ENCODE measurements at places on chromosomes 2 and 18.
A peak's percentile ranks its signal among the peaks of the same experiment; 100 is the strongest.

- no peak for DNase-seq
These were observed 127.2 kb upstream of the EML6 start for GRCh38 chr2:54595999-54596902.

- no peak for DNase-seq
These were observed 256.4 kb downstream of the THSD7B start for GRCh38 chr2:137021763-137022162.

DNA sequence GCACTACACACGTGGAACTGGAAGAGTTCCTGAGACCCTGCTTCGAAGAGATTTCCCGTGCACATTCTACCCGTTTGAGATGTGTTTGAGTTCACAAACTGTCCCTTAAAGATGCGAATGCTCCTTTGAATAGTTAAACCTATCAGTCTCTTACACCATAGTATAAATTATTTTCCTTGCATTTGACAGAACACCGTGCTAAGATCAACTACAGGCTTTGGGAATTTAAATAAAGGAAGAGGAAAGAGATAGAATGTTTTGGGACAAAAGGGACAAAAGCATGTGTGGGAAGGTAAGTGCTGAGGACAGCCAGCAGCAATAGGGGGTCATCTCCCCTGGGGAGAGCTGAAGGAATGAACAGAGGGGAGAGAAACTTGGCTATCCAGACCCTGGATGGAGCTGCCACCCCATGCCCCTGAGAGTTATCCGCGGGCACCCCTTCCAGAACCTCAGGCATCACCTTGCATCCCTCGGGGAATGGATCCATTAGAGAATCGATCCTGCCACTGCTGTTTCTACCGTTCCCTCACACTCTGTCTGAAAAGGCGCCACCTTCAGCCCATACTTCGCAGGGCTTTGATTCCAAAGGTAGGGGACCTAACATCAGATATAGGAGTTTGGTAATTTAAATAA, 888 bp upstream of the ADCY3 start:
- DNase-seq: peak; percentile 42

DNA sequence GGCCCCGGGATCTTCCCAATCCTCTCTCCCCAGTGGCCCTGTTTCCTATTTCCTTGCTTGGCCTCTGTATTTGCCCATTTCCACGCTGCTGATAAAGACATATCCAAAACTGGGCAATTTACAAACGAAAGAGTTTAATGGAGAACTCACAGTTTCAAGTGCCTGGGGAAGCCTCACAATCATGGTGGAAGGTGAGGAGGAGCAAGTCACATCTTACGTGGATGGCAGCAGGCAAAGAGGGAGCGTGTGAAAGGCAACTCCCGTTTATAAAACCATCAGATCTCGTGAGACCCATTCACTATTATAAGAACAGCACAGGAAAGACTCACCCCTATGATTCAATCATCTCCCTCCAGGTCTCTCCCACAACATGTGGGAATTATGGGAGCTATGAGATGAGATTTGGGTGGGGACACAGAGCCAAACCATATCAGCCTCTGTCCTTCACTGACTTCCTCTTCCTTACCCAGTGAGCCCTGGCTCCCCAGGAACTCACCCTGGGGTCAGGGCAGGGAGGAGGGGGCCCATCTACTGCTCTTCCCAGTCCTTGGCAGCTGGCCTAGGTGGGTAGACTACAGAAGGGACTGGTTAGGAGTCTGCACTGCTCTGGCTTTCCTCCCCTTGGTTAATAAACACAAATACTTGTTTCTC, 105.8 kb upstream of the MYCN start:
- DNase-seq: no peak

GRCh38 chr18:35635170-35635569, 53.6 kb downstream of the GALNT1 start:
- no peak for DNase-seq

- no peak for DNase-seq
These were observed 588.2 kb downstream of the IRS1 start for GRCh38 chr2:226211439-226211838.

- no peak for DNase-seq
These were observed 18.2 kb upstream of the TNP1 start for GRCh38 chr2:216878072-216878471.

DNA sequence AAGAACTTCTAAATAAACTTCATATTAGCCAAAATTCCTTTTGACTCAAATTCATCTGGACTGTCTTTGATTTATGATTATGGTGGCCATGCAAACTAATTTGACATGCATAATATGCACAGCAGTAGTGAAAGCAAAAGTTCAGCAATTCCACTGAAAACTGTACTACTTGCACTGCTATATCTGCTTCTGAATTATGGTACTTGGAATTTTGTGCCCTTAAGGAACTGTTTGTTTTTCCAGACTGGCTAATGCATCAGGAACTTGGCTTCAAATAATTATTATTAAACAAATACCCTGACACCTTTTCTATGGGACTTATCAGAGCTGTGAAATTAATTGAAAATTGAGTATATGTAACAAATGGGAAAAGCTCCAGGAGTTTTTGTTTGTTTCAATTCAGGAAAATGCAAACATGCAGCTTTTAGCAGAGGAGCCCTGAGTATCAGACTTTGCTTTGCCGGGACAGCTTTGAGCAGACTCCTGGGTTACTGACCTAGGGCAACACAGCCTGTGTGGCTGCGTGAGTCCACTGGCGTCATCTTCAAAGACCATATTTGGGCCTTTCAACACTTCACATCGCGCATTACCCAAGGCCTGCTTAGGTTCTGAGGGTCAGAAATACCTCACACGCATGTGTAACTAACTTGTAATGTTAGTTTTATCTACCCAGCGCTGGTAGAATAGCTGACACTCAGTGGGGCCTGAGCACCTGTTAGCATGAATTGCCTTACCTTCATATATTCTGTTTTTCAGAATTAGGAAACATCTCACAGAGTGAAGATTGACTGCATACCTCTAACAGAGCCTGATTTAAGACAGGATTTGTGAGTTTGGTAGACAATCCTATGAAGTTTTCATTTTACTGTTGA, 35.4 kb downstream of the CFAP221 start:
- DNase-seq: no peak

GRCh38 chr2:42901076-42901640, 108.8 kb upstream of the HAAO start:
- no peak for DNase-seq

Measured in activated CD4-positive, alpha-beta T cell treated with anti-CD3 and anti-CD28 coated beads, Interleukin-2, amount 50 U/mL, for 16 hours (primary cell).